ENCODE measurements at places on chromosomes 1 and 21.

DNA sequence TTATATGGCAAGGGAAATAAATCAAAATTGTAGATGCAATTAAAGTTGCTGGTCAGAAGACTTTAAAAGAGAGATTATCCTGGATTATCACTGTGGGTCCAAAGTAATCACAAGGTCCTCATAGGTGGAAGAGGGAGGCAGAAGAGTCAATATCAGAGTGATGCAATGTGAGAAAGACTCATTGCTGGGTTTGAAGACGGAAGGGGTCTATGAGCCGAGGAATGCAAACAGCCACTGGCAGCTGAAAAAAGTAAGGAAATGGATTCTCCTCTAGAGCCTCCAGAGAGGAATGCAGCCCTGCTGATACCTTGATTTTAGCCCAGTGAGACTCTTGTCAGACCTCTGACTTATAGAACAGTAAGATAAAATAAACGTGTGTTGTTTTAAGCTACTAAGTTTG, 59.8 kb upstream of the MUTYH start:
- no peak for DNase-seq

DNA sequence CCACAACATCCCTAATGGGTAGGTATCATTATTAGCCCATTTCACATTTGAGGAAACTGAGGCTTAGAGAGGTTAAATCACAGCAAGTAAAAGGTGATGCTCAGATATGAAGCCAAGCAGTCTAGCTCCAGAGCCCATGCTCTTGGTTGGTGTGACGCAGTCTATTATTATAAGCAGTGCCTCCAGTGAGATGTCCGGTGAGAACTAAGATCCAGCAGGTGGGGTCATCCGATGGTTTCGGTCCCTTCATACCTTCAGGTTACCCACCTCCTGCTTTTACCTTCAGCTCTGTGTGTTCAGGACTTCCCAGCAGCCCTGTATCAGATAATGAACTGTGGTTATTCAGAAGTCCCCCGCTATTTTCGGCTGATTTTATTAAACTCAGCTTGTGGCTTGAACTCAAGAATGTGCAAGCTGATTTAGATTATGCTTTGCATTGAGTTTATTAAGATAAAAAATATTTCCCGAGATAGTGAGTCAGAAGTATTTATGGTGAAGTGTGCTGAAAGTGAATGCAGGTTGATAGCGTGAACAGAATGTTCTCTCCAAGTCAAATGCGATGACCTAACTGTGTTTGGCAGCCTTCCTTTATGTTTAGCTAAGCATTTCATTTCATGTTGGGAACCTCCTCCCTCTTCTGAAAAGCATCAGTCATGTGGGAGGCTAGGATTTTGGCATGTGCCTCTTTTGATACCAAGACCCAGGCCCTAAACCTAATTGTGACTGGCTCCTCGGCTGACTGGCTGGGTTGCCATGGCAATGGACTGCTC, 160.9 kb upstream of the UBE2U start:
- no peak for DNase-seq

- DNase-seq = no peak
Measured at GRCh38 chr1:218353656-218354055, 8.5 kb downstream of the TGFB2 start.

DNA sequence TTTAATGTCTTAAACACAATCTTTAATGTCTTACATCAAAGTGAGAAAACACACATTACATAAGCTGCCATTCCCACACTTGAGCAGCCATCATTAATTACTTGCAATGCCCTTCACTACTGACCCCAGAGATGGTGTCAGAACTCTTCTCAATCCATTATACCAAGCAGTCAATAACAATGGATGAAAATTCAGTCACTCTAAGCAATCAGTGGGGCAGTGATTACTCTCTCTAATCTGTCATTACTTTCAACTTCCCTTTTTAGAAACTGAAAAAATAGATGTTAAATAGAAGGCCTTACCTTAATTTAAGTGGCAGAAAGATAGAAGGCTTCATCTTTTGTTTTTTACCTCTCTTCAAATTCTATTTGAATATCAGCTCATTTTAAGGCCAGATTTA, 9.7 kb upstream of the FRRS1 start:
- no peak for DNase-seq

- no peak for DNase-seq
Measured at GRCh38 chr1:201341377-201341776, 36.1 kb downstream of the TNNT2 start.

DNA sequence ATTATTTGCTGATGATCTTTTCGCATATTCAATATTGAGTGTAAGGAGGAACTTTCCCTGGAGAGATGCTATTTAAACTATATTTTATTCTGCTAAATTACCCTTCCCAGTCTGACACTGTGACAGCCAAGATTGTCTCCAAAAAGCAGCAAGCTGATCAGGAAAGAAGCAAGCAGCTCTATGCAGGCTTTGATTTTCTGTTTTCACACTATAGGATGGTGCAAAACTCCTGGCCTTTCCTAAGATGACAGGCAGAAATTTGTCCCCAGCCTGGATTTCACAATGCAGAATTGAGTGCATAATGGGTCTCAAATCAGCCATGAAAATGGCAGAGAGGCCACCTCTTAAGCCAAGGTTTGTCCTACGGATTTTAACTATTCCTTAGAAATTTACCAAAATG, 1.1 kb downstream of the SGIP1 start:
- DNase-seq = no peak

- no peak for DNase-seq
Measured at GRCh38 chr1:28926629-28927265, 12.4 kb downstream of the EPB41 start.

GRCh38 chr1:56448529-56449300, 130.6 kb downstream of the PLPP3 start:
- no peak for DNase-seq

GRCh38 chr1:7346070-7346596, 425.0 kb upstream of the VAMP3 start:
- DNase-seq = no peak

- no peak for DNase-seq
Measured at GRCh38 chr1:82934074-82934473, 1064.9 kb downstream of the TTLL7 start.

All from cortex of kidney (tissue), 1 donor.